ENCODE measurements at places on chromosomes 16 and 17.

DNA sequence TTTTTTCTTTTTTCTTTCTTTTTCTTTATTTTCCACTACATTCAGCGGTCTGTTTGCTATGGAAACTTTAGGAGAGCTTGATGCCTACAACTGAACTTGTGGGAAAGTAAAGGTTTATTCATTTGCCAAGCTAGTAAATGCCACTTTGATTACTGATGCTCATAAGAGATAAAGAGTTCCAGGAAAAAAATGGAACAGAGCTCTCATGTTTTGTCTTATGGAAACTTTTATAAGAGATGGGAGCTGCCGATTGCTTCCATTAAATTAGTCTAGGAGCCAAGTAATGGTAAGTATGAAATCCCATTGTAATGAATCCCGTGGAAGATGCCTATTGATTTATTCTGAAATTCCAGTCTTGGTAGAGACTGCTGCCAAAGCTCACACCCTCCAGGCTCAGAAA is 7.1 kb downstream of the ANKFN1 start:
- DNase-seq, result no peak

GRCh38 chr17:56257075-56257474 is 103.8 kb downstream of the ANKFN1 start:
- no peak for DNase-seq

DNA sequence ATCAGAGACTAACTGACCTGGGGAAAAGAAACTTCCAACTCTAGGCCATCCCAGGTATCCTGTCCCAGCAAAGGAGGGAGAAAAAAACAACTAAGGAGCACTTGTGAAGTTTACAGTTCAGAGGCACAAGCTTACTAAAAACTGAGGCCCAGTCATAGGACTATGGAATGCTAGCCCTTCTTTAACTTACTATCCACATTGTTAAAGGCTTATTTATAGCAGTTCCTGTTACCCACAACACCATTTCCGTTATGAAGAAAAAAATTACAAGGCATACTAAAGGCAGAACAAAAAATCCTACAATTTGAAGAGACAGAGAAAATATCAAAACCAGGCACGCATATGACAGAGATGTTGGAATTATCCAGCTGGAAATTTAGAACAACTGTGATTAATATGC is 159.1 kb downstream of the CDH11 start:
- DNase-seq, result no peak

- no peak for DNase-seq
Observed at GRCh38 chr17:5668557-5669138, 84.3 kb upstream of the NLRP1 start.

GRCh38 chr16:13036600-13036999 is 135.2 kb downstream of the SHISA9 start:
- DNase-seq, result no peak

DNA sequence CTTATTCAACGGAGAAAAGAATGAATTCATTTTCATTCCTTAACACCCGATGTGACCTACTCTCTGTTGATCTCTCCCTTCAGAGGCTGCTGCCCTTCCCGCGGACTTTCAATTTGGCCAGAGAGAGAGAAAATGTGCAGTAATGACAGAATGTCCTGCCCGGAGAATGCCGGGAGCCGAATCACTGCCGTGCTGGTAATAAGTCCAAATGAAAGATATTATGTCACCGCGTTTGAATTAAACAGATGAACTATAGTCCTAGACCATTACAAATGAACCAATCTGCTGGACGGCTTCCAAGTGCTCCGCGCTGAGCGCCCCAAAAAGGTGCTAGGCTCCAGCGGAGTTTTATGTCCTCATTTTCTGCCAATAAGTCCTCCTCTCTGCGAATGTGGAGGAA is 14.7 kb upstream of the C16orf82 start:
- DNase-seq, result no peak

GRCh38 chr16:3595110-3595486 is 16.3 kb downstream of the SLX4 start:
- no peak for DNase-seq

- no peak for DNase-seq
Observed at GRCh38 chr17:17590141-17590751, 1.3 kb downstream of the PEMT start.

DNA sequence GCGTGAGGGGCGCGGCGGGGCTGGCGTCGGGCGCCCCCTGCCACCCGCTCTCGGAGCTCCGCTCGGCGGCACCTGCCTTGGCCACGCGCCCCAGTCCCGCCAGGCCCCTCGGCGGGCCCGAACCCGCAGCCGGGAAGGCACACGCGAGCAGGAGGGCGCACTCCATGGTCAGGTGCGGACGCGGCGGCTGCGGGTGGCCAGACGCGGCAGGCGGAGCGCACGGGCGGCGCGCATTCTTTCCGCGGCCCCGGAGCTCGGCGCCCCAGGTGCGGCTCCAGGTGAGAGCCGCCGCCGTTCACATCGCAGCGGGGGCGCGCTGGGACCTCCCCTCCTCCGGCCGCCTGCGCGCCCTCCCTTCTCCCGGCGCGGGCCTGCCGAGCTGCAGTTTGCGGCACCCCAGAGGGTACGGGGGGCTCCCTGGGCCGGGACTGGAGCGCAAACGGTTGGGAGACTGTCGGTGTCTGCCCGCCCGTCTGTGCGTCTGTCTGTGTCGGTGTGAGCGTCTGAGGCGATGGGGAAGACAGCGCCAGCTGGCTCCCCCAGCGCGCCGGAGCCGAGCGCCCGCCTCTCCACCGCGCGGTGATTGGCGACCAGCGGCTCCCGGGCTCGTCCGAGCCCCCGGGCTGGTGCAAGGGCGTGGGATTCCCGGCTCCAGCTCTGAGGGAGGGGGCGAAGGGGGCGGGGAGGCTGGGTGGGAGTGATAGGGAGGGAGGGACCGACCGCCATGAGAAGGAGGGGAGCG is at the start of gene ADAMTS18:
TSS of gene ADAMTS18 (minus strand) at position 505 of the 742 bp plus-strand sequence. CDS start at position 166, 339 bp downstream.
- DNase-seq, result no peak

DNA sequence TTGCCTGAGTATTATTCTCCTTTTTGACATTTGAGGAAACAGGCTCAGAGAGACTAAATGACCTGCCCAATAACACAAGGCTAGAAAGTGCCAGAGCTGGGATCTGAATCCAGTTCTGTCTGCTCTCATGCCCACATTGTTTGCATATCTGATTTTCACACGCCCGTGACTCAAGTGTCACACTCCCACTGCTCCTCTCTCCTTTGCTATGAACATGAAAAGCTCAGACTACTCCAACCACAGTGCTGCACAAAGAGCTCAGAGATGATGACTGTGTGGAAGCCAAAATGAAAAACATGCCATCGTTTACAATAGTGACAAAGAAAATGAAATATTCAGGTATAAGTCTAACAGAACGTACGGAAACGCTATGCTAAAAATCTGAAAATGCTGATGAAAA is 107.9 kb downstream of the SMG6 start:
- DNase-seq, result no peak

GRCh38 chr17:3667366-3668278 is 756 bp downstream of the TAX1BP3 start:
- DNase-seq, result no peak

- DNase-seq, result no peak
Observed at GRCh38 chr16:12498077-12498476, 305.6 kb downstream of the CPPED1 start.

DNA sequence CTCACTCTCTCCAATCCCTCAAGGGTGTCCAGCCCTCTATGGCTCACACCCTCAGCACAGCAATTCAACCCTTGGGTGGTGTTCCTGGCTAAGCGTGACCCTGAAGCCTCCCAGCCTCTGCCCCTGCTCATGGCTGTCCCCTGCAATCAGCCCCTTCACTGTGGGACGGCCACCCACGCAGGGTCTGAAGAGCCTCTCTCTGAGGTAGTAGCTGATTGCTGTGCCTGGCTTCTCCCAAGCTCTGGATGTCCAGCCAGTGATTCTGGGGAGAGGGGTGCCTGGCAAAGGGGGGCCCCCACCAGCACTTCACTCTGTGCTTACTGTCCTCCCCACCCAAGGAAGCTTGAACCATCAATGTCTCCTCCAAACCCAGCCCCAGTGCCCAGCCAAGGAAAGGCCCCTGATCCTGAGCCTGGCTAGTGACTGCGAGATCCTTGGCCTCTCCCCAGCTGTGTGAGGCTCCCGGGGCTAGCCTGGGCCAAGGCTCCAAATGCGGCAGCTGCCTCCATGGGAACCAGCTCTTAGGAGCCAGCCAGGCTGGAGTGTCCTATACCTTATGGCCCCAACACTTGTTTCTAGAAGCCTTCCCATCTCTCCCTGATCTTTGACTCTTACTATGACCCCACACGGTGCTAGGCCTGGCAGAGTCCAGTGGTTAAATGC is 9.9 kb downstream of the MTSS2 start:
- DNase-seq, result no peak

DNA sequence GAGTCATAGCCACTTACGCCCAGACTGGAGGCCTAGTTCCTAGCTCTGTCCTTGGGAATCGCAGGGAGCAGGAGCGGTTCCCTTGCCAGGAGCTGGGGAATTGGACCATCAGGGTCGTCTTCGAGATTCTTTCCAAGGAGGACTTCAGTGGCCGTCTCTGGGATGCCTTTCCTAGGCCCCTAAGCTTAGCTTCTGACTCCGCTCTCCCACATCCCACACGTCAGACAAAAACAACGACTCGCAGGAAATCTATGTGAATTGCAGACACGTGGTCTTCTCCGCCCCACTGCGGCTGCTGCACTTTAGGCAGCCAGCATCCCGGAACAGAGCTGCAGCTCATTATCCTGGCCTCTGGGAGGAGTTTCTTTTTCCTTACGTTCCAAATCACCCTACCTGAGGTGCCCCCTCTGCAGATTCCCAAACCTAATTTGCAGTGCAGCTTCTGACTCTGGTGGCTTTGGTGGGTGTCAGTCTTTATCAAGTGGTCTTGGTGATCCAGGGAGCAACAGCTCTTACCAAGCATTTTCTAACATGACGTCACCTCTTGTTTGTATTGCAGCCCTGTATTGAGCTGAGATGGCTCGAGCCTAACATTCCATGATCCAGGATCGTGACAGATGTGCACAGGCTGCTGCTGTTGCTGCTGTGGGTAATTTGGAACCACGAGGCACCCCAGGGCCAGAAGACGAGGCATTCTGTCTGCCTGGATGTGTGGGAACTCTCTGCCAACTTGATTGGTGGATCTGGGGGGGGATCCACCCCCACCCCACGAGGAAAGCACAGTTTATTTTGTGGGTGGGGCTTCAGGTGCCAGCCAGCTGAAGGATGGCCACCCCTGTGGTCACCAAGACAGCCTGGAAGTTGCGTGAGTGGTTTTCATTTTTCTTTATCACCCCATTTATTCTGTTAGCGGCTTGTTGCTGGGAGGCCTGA is 1.1 kb downstream of the KATNB1 start:
- peak; percentile 41 for DNase-seq

DNA sequence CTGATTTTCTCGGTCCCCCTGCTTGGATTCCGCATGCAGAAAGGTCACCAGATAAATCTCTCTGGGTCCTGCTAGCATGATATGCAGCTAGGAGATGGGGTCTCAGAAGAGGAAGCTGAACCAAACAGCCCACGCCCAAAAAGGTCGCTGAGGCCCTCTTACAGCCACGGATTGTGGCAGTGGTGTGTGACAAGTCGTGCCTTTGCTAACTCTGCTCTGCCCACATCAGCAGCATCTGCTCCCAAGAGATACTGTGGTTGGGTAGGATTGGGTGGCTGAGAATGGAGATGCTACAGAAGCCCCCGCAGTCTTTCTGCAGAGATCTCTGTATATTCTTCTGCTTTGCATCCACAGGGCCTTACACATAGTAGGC is 15.2 kb upstream of the SKAP1 start:
- DNase-seq, result no peak

DNA sequence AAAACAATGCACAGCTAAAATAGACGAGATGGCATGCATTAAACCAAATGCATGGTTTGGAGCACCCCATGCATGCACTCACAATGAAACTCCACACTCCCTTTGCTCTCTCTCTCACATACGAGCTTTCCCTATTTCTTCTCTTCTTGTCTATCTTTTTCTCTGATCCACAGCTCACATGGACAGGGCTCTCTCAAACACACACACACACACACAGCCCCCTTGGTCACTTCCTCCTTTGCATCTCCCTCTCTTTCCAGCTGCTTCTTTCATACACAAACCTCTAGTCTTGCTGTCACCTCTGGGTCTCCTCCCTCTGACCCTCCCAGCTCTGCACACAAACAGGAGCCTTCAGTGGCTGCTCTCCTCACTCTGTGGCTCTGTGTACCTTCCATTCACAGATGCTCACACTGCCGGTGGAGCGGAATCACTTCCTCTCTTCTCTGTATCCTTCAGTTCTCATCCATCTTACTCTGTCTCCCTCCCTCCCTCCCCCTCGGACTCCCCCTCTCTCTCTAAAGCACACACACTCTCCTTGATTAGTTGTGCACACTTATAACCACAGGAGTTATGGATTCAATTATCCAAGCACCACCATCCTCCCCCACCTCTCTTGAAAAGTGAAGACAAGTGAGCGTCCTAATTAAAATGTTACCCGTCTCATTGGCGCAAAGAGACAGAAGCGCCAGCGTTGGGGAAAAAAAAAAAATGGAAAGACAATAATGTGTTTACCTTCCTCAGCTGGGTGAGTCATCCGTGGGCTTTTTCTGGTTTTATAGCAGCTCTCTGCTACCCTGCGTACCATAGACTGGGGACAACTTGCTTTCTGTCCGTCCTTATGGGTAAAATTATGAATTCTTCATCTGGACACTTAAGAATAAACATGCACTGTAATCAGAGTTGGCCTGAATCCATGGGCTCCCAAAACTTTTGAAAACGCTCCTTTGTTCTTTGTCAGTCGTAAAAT is 90.8 kb downstream of the SHISA6 start:
- no peak for DNase-seq

GRCh38 chr16:11493531-11493929 is 93.2 kb downstream of the LITAF start:
- DNase-seq, result no peak

GRCh38 chr16:68247400-68247799 is 2.2 kb downstream of the PLA2G15 start:
- DNase-seq, result no peak

- DNase-seq, result no peak
Observed at GRCh38 chr17:28567604-28568003, 3.7 kb downstream of the PIGS start.

- no peak for DNase-seq
Observed at GRCh38 chr16:10767127-10767526, 23.5 kb downstream of the NUBP1 start.

- DNase-seq, result no peak
Observed at GRCh38 chr17:29069526-29070041, 26.6 kb downstream of the PIPOX start.
